ENCODE measurements at places on chromosomes 5 and 9.

DNA sequence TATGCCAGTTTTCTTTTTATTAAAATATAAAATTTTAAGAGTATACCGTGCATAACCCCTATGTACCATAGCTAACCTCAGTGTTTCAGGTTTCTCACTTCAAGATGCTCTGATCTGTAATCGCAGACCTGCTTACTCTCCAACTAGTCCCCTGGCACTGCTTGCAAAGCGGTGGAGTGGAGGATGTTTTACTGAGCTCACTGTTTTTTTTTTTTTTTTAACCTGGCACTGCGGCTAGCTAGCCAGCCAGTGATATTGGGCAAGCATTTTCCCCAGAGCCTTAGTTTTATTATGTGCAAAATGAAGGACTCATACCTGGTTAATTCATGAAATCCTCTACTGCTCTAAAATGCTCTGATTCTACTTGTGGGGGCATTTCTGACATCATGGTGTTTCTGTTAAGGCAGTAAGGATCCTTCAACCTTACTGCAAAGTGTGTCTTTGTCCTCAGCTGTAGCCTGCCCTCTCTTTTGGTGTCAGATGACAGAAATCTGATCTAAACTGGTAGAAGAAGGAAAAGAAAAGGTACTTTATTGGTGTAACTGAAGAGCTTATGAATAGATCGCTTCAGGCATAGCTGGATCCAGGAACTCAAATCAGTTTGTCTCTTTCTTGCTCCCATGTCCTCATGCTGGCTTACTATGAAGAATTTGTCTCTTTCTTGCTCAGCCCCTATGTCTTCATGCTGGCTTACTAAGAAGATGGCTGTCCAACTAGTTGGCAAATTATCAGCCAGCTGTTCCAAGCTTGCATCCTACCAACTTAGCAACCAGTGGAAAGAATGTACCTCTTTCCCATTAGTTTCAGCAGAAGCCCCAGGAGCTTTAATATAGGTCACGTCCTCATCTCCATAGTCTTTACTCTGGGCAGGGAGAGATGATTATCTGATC is 59.8 kb downstream of the DOCK2 start:
- DNase-seq, result no peak

DNA sequence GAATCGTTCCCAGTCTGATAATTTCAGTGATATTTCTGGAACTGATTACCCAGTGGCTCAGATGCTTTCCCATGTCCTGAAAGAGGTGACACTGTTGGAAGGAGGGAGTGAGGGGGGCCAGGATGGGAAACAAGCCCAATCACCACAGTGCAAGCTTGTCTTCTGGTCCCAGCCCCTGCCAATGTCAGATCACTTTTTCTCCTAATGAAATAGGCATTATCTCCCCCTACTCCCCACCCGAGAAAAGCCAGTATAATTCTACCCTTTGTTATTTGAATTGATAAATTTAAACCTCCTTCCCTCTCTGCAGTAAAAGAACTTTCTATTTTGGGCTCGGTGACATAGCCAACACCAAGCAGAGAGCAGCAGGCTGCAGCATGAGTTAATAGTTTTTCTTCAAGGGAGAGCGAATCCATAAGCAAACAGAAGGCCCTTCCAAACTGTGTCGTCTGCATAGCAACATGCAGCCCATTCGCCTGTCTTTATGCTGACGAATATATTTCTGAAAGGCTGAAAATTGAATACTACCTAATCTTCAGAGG is 14.6 kb upstream of the PPP2CA start:
- DNase-seq, result no peak

DNA sequence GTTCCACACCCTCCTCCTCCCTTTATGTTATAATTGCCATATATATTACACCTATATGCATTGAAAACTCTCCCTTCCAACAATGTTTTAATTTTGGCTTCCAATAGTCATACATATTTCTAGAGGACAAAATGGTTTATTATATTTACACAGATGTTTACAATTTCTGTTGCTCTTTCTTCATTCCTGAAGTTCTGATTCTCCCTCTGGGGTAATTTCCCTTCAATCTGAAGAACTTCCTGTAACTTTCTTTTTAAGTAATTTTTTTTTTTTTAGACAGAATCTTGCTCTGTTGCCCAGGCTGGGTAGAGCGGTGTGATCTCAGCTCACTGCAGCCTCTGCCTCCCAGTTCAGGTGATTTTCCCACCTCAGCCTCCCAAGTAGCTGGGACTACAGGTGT is 173.0 kb upstream of the MAP1B start:
- DNase-seq, result no peak

GRCh38 chr5:32505756-32506155 is 61.2 kb upstream of the ZFR start:
- no peak for DNase-seq

GRCh38 chr5:179123109-179123426 is 62.9 kb downstream of the ZNF354C start:
- no peak for DNase-seq

GRCh38 chr5:38450627-38451026 is 105.8 kb downstream of the LIFR start:
- no peak for DNase-seq

- DNase-seq, result no peak
These were observed 41.0 kb downstream of the TMEM38B start for GRCh38 chr9:105735366-105735765.

- DNase-seq, result no peak
These were observed 105.4 kb downstream of the DAPK1 start for GRCh38 chr9:87602933-87603643.

DNA sequence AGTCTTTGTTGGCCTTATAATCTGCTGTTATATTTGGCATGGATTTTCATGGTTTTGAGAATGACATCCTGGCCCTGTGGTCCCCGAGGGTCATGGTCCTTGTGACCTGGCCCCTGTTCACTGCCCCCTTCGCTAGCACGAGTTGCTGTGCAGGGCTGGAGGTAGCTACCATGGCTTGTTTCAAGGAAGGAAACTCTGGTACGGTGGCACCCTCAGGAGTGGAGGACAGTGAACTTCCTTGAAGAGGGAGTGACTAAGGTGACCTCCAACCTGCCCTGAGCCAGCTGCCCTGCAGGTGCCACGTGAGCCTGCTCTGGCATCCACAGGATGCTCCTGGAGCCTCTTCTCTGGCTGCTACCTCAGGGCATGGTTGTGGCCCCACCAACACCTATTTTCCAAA is 62.1 kb downstream of the MTAP start:
- DNase-seq, result no peak

GRCh38 chr9:71910650-71911060 is 338 bp downstream of the ABHD17B start:
- peak; percentile 1 for DNase-seq

DNA sequence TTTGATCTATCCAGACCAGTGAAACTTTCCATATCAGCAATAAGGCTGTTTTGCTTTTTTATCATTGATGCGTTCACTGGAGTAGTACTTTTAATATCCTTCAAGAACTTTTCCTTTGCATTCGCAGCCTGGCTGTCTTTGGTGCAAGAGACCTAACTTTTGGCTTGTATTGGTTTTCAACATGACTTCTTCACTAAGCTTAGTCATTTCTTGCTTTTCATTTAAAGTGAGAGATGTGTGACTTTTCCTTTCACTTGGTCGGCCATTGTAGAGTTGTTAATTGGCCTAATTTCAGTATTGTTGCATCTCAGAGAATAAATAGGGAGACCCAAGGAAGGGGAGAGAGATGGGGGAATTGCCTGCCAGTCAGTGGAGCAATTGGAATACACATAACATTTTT is 26.4 kb upstream of the CMYA5 start:
- no peak for DNase-seq

- no peak for DNase-seq
These were observed 153.8 kb upstream of the NR3C1 start for GRCh38 chr5:143557061-143557818.

- DNase-seq, result no peak
These were observed 36.8 kb downstream of the ELL2 start for GRCh38 chr5:95924720-95925377.

GRCh38 chr9:78396087-78396486 is 99.2 kb downstream of the PSAT1 start:
- DNase-seq, result no peak

DNA sequence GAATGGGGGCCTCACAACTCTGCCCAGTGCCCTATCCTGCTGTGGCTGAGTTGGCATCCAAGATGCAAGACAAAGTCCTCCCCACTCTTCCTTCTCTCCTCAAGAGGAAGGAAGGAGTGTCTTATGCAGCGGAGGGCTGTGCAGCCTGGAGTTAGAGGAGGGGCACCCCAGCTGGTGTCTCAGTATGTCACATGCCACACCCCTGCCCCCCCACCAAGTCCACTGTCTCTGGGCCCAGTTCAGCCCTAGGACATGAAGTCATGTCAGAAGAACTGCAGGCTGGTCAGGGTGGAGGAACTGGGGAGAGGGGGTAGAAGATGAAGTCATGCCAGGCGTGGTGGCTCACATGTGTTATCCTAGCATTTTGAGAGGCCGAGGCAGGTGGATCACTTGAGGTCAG is 28.0 kb upstream of the SLC28A3 start:
- DNase-seq, result no peak

DNA sequence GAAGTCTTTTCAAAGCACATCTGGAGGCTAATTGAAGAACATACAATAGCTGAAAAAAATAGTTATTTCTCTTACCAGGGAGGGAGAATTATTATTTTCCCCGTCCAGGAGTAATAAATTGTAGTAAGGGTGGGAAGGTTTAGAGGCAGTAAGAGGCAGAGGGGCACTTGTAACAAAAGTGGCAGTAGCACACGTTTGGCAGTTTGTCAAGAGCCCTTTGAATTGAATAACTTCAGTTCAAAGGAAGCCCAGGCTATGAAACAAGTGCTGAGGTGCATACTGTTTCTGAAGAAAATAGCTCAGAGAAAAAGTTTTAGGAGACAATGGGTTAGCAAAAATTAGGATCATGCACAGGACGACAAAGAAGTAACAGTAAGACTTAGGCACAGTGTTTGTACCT is 451.3 kb downstream of the LRRC70 start:
- DNase-seq, result no peak

GRCh38 chr9:87283585-87283984 is 214.1 kb upstream of the DAPK1 start:
- DNase-seq, result no peak

DNA sequence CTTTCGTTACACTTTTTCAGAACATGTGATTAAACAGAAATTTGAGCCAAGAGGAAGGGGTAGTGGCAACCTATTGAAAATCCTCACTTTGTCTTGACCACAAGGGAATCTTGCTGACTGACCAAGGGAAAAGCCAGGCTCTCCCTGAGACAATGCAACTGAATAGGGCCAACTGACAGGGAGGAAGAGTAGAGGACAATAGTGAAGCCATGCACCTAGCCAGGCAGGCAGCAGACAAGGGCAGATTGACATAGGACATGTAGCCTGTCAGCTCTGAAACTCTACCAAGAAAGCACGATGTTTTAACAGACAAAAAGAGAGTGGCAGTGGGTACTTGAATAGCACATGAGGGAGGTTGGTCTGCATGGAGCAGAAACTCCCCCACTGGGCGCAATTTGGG is 8.5 kb upstream of the TGFBR1 start:
- DNase-seq, result no peak

DNA sequence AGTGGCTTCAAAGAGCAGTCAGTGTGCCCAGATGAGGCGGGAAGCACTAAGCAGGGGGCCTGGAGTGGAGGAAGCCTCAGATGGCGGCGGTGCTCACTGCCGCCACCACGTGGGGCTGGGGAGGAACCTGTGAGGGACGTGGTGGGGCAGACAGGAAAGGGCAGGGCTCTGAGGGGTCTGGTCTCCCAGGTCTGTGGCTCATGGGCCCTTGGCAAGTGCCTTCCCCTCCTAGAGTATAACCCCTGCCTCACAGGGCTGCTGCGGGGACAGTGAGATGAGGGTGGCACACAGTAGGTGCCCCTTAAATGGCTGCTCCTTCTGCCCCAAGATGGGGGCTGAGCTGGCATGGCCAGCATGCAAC is 26.6 kb downstream of the NR5A1 start:
- DNase-seq, result no peak

GRCh38 chr9:86668488-86668887 is 278.8 kb downstream of the GAS1 start:
- no peak for DNase-seq

GRCh38 chr9:121345070-121345469 is 25.0 kb downstream of the STOM start:
- no peak for DNase-seq

DNA sequence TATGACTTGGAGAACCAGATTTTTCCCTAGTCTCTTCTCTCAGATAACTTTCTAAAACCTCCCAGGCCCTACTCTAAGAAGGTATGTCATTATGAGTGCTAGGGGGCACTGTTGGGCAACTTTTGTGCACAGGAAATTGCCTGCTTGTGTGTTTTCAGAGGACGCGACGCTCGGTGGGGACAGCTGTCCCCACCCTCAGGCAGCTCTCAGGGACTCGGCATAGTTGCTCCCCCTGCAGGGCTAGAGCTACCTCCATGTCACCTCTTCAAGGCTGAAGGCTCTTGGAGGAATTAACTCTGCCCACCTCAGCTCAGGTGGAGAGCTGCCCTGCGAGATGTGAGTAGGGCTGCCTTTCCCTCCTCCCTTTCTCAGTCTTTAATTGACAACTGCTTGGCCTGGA is 10.2 kb upstream of the TIFAB start:
- no peak for DNase-seq

DNA sequence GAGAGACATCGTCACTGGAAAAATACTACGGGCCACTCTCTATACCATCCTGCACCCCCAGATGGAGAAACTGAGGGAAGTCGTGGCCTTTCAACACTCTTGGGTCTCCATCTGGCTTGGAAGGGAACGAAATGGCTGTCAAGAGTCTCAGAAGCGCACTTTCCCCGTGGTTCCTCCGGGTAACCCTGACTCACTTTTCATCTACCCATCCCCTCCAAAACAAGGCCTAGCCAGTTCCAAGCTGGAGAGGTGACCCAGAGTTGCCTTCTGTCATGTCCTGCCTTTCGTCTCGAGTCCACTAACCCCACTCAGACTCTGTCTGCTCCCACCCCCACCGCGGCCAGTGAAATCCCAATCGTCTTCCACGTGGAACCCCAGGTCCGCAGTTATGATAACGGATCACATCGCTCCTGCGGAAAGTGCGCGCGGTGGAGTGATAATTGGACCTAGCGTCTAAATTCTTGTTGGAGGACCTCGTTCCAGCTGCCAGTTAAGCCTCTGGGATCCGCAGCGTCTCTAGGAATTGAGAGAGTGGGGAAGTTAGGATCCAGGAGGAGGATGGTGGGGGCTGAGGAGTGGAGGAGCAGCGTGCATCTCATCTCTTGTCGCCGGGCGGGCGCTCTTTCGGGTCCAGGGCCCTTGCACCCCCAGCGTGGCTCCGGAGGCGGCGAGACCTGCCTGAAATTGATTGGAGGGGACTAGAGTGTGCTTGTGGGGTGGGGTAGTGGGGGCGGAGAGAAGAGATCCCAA is 4.6 kb downstream of the CDKN2A start:
- DNase-seq, result no peak

- no peak for DNase-seq
These were observed at the start of gene SPAAR for GRCh38 chr9:35909274-35909673. SPAAR (plus strand) TSS chr9:35909490; CDS start chr9:35910464, 974 bp downstream.

GRCh38 chr5:76542887-76543690 is 80.1 kb downstream of the F2RL2 start:
- peak; percentile 24 for DNase-seq

- DNase-seq, result no peak
These were observed 76.6 kb upstream of the NR4A3 start for GRCh38 chr9:99745085-99745484.

DNA sequence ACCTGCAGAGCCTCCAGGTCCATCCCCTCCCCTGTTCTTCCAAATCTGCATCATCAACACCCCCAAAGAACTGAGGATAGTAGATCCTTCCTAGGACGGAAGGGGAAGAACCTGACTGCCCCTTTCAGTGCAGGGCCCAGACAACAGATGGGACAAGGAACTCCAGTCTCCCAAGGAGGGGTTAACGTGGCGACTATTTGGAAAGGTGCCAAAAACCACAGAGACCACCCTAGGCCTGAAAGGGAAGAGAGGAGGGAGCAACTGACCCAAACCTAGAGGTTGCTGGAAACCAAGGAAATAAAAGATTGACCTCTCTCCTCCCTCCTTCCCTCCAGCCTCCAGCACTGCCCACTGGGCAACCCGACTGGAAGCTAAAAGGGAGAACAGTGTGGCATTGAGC is 59.7 kb upstream of the NEURL1B start:
- no peak for DNase-seq

Data from stimulated activated CD8-positive, alpha-beta memory T cell treated with anti-CD3 and anti-CD28 coated beads, Interleukin-15, amount 100 ng/mL, for 4 hours (primary cell).